ENCODE measurements at places on chromosomes 11 and 22.

DNA sequence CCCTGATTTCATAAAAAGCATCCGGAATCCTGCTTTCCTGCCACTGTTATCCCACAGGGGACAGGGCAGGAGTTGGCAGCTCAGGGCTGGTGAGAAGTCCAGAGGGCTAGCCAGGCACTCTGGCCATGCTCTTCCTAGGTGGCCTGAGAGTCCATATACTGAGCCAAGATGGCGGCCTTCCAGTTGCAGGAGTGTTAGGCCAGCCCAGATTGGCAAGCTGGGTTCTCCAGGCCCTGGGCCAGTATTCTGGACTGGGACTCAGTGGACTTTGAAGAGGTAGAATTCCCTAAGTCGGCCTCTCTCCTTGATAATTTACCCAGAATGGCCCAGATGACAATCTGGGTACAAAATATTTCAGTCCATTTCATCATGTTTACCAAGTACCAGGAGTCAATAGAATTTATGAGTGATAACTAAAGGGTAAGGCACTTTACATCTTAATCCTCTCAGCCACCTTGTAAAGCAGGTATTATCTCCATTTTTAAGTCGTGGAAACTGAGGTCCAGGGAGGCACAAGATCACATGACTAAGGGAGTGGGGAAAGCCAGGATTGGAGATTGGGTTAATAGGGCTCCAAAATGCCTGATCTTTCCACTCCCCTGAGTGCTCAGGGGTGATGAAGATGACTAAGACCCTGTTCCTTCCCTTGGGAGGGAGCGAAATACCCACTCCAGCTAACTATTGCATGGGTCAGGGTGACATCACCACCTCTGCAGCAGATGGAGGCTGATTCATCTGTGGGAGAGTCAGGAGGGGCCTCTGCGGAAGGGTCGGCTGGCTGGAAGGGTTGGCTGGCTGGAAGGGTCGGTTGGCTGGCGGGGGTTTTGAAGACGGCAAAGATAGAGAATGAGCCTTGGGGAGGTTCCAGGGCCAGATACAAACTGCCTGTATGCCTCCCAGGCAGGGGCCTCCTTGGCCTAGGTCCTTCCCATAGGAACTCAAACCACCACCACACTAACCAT is 1.2 kb upstream of the MICALL1 start:
- DNase-seq = peak; percentile 98

DNA sequence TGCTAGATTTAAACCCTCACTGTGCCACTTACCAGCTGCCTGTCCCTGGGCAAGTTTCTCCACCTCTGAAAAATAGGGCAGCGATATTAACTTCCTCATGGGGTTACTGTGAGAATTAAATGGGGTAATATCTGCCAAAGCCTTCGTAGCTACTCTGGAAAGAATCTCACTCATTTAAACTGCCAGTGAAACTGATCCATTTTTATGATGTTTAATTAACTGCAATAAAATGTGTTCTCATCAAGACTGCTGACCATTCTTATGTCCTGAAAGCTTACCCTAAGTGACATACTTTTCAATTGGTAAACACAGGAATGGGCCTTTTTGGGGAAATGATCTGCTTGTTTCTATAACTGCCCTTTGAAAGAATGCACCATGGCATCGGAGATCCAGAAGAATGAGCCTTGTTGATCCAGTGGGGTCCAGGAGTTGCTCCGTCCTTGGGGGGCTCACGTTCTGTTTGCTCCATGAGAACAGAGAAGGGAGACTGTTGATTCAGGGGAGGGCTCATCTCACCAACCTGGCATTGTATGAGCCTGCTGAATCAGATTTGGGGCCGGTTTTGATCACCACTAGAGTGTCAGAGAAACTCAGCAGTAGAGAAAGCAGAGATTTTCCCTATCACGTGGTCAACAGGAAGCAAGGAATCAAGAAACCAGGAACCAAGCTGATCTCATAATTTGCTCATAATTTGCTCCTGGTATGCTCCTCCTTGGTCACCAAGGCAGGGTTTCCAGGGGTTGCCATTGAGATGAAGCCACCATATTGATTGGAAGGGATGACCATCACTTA is 7.0 kb upstream of the CCDC86 start:
- no peak for DNase-seq

DNA sequence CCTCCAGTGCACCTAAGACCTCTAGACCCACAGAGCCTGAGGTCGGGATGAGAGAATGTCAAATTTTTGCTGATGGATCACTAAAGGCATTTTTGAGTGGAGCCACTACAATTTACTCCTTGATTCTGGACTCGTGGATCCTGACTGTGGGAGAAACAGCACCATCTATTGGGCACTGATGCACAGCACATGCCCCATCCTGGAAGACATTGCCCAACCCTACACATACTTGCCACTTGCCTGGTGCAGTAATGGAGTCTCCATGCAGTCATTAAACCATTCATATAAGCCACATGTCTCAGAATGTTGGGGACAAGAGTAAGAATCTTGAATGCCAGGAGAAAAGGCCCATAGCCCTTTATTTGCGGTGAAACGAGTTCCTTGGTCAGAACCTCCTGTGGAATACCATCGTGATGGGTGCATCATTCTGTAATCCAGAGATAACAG is 103.9 kb downstream of the GGTLC2 start:
- peak; percentile 8 for DNase-seq

GRCh38 chr11:69636512-69637197 is 4.3 kb upstream of the CCND1 start:
- DNase-seq = peak; percentile 89

GRCh38 chr11:2748814-2749554 is 49.2 kb upstream of the KCNQ1OT1 start:
- no peak for DNase-seq

- DNase-seq = no peak
Measured at GRCh38 chr11:123354371-123354975, 75.6 kb upstream of the GRAMD1B start.

DNA sequence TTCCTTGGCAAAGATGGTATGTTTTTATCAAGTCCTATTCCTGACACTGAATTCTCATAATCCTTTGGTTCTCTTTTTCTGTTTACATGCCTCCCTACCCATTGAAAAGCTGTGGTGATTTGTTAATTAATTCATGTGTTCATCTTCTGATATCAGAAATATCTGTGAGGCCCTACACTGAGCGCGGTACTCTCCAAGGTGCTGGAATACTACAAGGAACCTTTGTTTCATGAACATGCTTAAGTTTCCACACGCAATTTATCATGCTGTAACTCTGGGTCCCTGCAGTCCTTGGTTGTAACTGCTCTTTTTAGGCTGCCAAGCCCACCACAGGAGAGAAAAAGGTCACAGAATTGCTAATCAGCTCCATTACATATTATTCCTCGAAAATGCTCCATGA is 331.8 kb downstream of the FAT3 start:
- DNase-seq = peak; percentile 31

- no peak for DNase-seq
Measured at GRCh38 chr11:115920841-115921480, 416.7 kb upstream of the CADM1 start.

Measured in astrocyte (in vitro differentiated cells and primary cell).